ENCODE measurements at places on chromosomes 13 and 19.

DNA sequence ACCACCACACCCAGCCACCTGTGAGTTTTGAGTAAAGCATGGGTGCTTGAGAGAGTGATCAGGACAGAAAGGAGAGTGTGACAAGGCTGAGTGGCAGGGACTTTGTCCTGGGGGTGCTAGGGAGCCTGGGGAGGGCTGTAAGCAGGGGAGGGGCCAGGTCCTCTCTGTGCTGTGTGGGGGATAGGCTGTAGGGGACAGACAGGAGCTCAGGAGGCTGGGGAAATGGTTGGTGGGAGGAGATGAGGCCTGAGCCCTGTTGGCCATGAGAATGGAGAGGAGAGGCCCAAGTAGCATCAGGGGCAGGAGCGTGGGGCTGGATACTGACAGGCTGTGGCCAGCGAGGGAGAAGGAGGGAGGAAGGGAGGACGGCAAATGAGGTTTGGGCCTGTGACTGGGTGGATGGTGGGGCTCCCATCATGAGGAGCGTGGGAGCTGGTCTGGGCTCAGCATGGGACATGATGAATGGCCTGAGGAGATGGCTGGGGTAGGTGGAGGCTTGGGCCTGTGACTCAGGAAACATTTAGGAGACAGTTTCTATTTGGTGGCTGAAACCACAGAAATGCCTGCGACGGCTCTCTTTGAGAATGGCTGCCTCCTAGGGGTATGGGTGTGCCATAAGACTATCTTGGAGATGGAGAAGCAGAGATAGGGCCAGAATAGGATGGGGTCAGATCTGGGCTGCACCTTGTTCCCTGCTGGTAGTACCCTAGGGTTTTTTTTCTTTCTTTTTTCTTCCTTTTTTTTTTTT lies 25.0 kb downstream of the GRIN2D start:
- DNase-seq, result no peak

GRCh38 chr13:114067886-114068651 lies 64.4 kb downstream of the RASA3 start:
- DNase-seq, result no peak

- DNase-seq, result no peak
Measured at GRCh38 chr19:844546-844971, 3.8 kb downstream of the PRTN3 start.

- no peak for DNase-seq
Measured at GRCh38 chr13:73521290-73521624, 462.5 kb downstream of the KLF5 start.

- DNase-seq, result no peak
Measured at GRCh38 chr13:76711550-76712182, 174.5 kb downstream of the KCTD12 start.

- DNase-seq, result no peak
Measured at GRCh38 chr13:30734439-30734838, 904 bp upstream of the ALOX5AP start.

DNA sequence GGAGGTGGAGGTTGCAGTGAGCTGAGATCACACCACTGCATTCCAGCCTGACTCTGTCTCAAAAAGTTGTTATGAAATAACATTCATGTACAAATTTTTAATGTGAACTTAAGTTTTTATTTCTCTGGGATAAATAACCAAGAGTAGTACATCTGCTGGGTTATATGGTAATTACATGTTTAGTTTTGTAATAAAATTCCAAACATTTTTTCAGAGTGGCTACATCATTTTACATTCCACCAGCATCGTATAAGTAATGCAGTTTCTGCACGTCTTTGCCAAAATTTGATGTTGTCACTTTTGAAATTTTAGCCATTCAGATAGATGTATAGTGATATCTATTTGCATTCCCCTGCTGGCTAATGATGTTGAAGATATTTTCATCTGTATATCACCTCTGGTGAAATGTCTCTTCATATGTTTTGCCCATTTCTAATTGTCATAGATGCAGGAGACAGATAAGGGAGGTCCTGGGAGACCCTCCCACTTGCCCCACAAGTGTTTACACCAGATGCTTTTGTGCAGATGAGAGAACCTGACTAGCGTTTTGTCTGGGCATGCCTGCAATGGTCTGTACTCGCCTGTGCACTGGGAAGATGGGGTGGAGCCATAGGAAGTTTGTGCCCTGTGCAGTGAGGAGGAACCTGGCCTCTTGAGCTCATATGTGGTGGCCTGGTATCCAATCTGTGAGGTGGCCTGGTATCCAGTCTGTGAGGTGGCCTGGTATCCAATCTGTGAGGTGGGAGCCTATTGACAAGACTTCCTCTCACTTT lies 12.7 kb upstream of the KBTBD6 start:
- no peak for DNase-seq

GRCh38 chr13:43908156-43909126 lies 28.7 kb downstream of the LACC1 start:
- no peak for DNase-seq

- DNase-seq, result no peak
Measured at GRCh38 chr13:110055089-110055488, 251.9 kb downstream of the COL4A1 start.

- DNase-seq, result no peak
Measured at GRCh38 chr19:15666883-15667282, 6.0 kb upstream of the CYP4F12 start.

GRCh38 chr19:31297991-31298390 lies 51.2 kb downstream of the TSHZ3 start:
- DNase-seq, result no peak

DNA sequence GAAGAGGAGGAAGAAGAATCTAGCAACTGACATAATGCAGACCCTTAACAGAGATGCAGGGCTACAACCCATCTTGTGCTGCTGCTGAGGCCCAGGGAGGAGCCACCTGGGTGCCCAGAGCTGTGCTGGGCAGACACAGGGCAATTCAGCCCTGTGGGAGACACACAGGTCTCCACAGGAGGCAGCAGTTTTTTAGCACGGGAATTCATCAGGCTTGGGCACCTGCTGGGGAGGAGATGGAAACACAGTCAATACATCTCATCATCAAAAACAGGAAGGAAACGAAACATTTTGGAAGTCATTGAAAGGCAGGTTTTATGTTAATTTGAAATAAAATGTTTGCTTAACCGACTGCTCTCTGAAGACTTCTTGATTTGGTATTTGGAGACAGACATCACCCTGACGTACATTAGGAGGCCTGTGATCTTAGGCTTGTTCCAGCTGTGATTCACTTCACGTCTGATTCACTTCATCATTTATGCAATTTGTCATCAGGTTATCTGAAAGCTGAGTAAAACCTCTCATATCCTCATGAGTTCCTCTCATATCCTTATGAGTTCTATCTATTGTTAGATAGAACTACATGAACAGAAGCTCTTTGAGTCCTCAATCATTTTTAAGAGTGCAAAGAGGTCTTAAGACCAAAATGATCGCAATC lies 77.4 kb downstream of the CYSLTR2 start:
- DNase-seq, result no peak

- no peak for DNase-seq
Measured at GRCh38 chr19:33124207-33125098, 7.5 kb upstream of the WDR88 start.

DNA sequence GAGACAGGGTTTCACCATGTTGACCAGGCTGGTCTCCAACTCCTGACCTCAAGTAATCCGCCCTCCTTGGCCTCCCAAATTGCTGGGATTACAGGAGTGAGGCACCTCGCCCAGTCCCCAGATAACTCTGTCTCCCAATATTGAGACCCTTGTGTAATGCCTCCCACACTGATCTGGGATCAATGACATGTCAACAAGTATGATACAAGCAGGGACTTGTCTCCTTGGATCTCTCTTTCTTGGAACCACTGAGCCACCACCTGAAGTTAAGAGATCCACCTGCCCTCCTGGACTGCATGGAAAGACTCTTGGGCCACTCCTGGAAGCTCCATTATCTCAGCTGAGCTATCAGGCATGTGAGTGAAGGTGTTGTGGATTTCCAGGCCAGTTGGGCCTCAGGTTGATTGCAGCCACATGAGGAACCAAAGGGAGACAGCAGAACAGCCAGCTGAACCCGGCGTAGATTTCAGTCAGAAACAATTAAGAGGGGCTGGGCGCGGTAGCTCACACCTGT lies 15.1 kb downstream of the NFKBID start:
- no peak for DNase-seq
